Stimulated activated CD8-positive, alpha-beta memory T cell treated with anti-CD3 and anti-CD28 coated beads, Interleukin-4, amount 100 ng/mL, for 1 hour (primary cell): ENCODE measurements at places on chromosomes 4 and X.

- DNase-seq = no peak
These were observed 19.0 kb upstream of the MSANTD1 start for GRCh38 chr4:3229964-3230363.

DNA sequence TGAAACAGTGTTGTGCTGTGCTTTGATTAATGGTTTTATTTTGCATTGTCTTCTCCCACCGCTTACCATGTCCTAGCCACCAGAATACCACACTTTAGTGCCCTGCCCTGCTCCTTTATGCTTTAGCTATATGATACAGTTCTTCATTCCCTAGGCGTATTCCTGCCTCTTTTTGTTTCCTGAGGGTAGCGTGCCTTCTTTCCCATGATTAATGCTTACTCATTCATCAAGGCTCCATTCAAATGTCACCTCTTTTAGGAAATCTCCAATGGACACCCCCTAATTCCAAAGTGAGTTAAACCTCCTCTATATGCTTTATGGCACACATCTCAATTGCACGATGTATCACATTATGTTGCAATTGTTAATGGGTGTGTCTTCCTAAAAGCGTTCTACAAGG lies 46.3 kb downstream of the SPANXD start:
- no peak for DNase-seq

DNA sequence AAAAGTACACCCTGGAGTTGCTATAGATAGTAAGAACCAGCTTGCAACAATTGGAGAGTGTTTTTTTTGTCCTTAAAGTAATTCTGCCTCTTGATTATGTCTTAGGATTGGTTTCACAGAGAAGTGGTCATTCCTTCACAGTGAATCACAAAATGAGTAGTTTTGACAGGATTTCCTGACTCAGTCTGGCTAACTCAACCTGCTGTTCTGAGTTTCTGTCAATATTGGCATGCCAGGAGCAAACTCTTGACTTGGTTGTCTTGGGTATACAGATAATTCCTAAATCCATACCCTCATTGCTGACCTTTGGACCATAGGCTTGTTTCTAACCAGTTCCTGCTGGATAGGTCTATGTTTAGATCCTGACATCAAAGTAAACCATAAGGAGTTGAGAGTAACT lies 9.4 kb downstream of the FHIP1A start:
- DNase-seq = no peak

GRCh38 chr4:146238107-146238506 lies 23.8 kb downstream of the REELD1 start:
- no peak for DNase-seq

DNA sequence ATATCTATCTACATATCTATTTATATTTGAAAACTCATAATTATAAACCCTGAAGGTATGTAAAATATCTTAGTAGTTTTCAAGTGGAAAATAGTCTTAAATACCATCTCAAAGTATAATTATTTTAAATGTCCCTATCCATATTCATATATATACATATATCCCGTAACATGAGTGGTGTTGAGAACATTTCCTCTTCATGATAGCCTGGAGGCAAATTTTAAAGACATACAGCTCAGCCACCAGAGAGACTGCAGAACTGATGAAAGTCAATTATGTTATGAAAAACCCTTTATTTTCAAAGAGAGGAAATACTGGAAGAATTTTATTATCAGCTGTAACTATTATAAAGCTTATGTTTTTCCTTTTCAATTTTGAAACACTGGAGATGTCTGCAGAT lies 1806.7 kb upstream of the PCDH7 start:
- DNase-seq = no peak

DNA sequence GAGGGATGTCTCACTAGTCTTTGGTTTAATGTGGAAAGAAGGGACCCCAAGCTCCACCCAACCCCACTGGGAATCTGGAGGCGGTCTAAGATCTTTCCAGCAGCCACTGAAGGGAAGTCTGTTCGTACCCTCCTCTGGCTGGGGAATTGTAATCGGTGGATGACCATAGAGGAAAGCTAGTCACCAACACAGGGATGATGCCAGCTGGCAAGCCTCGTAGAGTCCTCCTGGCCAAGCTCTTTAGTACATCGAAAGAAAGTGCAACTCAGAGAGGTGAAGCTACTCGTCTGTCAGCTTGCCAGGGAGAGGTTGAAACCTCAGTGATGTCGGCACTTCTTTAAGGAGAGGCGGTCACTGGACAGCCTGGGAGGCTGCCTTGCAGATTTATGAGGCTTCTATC lies 58.7 kb downstream of the MAMLD1 start:
- no peak for DNase-seq

DNA sequence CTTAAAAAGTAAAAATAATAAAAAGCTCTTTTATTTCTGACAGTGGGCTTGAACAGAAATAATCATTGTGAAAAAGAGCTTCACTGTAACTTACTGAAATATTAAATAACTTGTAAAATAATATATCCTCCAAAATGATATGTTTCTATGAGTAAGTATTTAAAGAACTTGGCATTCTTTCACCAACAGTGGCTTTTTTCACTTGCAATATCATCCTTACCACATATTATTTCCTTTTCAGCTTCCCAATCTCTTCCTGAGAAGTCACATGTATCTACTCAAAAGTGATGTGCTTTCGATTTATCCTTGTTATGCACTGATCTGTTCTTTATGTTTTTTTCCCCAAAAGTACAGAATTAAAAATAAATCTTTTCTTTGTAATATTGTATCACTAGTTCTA lies 2.2 kb upstream of the PCDH18 start:
- no peak for DNase-seq
